NB4 (cell line): ENCODE measurements at places on chromosomes 1 and 21.

- no peak for DNase-seq
Observed at GRCh38 chr1:89273324-89273778, 691 bp upstream of the GBP5 start.

- no peak for DNase-seq
Observed at GRCh38 chr1:152111515-152111968, 3.7 kb downstream of the TCHH start.

DNA sequence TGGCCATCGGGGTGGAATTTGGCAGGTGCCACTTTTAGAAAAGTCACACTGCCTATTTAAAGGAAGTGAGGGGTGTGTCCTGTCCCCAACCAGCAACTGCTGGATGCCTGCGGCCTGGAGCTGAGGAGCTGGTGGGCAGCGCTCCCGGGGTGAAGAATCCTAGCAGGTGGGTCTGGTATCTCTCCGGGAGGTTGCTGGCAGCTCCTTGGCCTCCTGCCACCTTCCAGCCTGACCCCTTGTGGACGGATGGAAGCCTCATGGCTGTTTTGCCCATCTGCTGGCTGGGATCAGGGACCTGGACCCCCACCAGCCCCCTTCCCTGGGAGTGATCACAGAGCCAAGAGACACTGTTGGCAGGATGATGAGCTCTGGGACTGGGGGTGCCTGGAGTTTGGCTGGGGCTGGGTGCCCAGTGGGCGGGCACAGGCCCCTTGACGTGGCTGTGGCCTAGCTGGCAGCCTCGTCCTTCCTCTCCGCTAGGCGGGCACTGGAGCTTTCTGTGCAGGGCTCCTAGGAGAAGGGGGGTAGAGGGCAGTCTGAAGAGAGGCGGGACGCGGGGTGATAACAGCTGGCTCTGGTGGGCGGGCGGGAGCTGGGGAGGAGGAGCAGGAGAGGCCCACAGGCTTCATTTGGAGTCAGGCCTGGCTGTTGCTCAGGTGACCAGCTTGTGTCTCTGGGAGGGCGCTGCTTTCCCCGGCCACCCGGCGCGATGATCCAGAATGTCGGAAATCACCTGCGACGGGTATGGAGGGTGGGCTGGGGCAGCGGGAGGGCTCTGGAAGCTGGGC is at the start of gene ACOT11:
TSS of gene ACOT11 (plus strand) at position 628 of the 788 bp plus-strand sequence. CDS start at position 710, 82 bp downstream.
- DNase-seq: no peak

DNA sequence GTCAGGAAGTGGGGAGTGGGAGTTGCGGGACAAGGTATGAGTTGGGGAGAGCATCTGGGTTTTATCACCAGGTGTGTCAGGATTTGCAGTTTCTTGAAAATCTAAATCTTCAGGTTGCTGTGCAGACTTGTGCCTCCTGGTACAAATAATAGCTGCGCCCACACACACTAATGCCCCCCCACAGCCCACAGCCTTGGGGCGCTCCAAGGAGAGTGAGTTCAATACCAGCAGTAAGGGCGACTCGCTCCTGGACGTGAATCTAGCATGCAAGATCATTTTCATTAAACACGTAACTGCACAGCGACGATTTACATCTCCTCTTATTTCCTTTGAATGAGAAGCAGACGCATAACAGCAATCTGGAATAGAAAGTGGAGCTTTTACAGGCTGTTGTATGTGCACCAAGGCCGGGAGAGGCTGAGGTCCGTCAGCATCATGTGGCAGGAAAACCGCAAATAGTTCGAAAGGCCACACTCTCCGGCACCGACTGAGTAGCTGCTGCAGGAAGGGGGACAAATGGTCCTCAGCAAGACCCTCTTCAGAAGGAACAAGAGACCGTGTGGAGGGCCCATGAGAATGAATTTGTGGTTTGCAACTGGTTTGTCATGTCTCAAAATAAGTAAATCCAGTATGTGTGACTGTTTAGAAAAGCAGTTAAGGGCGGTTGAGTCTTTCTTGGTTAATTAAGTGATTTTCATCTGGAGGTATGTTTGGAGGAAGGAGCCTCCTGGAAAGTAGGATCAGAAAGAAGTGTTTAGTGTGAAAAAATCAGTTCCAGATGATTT is 439.5 kb downstream of the SMYD3 start:
- DNase-seq: no peak

- DNase-seq: no peak
Observed at GRCh38 chr1:234316937-234317336, 56.3 kb upstream of the COA6 start.

DNA sequence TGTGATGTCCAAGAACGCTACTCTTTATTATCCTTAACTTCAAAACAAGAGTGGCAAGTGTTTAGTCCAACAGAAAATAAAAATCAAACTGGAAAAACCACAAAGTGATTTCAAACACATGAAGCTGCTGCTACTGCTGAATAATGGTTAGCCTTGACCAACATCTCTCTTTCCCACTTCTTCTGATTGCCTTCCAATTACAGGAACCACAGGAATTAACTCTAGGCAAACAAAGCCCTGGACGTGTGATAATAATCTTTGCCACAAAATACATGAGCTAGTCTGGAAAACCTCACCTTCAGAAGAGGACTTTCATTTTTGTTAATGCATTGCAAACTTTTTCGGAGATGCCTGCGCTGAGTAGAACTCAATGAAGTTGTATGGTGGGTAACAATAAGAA is 48.6 kb upstream of the COL11A1 start:
- no peak for DNase-seq

DNA sequence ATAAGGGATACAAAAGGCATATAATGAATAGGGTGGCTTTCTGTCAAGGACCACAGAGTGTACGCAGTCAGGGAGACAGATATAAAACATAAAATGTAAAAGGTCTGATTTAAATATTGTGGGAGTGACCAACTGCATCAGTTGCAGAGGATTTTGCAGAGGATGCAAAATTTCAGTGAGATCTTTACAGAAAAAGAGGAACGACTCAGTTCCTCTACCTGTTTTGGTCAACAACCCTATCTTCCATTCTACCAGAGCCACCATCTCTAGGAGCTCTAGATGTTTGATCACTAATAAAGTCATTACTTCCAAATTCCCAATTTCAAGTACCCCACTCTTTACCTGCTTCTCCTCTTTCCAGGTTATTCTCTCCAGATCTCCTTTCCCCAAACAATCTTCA is 16.5 kb downstream of the SOD1 start:
- DNase-seq: no peak

- no peak for DNase-seq
Observed at GRCh38 chr1:200877839-200878551, 5.2 kb downstream of the GPR25 start.

GRCh38 chr1:228387321-228387720 is 19.3 kb downstream of the TRIM11 start:
- DNase-seq: no peak

- no peak for DNase-seq
Observed at GRCh38 chr1:223230161-223230881, 87.3 kb upstream of the TLR5 start.

- DNase-seq: no peak
Observed at GRCh38 chr1:42945164-42945563, 13.5 kb downstream of the SLC2A1 start.

DNA sequence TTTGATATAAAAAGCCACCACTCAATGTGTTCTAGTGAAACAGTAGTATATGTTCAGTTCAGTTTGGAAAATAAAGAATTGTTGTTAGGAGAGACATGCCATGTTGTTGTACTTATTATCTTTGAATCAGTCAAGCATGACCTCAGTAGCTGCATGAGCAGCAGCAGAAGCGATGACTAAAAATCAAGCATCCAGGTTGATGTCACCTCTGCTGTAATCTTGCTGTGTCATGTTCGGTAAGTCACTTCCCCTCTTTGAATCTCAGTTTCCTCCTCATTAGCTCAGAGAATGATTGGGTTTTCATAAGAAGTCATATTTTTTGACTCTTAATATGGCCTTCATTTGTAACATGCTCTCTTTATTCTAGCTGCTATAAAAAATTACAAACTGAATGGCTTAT is 428.4 kb upstream of the B3GALT2 start:
- no peak for DNase-seq
